Activated naive CD4-positive, alpha-beta T cell (primary cell): ENCODE measurements at places on chromosomes 6 and 20.

DNA sequence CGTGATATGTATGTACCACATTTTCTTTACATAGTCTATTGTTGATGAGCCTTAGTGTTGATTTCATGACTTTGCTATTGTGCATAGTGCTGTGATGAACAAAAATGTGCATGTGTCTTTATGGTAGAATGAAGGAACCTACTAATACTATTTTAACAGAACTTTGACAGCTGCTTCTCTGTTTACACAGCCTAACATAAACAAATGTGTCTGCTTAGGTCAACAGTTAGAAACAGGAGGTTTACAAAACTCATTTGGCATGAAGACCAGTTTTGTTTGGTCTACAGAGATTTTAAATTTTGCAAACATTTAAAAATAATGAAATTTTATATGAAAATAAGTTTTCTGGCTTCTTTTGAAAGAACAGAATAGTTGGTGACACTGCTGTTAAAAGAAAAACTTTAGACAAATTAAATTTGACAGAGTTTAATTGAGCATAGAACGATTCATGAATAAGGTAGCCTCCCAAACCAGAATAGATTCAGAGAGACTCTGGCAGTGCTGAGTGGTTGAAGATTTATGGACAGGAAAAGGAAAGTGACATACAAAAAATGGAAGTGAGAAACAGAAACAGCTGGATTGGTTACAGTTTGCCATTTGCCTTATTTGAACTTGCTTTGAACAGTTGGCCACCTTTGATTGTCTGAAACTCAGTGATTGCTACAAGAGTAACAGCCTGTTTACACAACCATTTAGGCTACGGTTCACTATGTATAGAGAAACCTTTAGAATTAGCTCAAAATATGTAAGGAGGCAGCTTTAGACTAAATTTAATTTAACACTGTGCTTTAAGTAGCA is 715.8 kb upstream of the HS3ST5 start:
- DNase-seq, result no peak

- DNase-seq, result no peak
Observed at GRCh38 chr20:48405909-48406308, 421.9 kb downstream of the PREX1 start.

- DNase-seq, result no peak
Observed at GRCh38 chr6:17417817-17418216, 24.4 kb downstream of the CAP2 start.

DNA sequence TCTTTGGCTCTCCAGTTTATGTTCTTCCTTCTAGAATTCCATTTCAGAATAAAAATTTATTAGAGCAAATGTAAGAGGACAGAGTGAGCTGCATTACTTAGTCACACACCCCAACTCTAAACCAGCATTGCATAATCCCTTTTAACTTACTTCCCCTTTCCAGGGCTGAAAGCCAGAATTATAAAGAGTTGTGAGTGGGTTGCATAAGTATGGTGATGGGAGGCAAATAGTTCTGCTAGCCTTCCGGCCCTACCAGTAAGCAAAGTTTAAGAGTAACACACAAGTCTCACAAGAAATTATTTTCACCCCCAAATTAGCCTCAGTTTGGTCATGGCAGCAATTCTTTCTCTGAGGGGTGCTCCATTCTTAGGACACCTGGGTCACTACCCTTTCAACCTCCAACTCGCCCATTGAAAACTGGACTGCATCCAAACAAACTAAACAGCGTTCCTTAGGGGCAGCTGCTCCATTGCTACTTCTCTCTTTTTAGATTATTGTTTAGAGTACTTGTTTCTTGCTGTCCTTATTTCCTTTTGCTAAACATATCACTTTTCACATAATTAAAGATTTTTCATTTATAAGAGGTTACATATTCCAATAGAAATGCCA is 1.6 kb downstream of the KIAA0408 start:
- DNase-seq, result no peak

- DNase-seq, result no peak
Observed at GRCh38 chr6:122264557-122264956, 134.9 kb upstream of the HSF2 start.

DNA sequence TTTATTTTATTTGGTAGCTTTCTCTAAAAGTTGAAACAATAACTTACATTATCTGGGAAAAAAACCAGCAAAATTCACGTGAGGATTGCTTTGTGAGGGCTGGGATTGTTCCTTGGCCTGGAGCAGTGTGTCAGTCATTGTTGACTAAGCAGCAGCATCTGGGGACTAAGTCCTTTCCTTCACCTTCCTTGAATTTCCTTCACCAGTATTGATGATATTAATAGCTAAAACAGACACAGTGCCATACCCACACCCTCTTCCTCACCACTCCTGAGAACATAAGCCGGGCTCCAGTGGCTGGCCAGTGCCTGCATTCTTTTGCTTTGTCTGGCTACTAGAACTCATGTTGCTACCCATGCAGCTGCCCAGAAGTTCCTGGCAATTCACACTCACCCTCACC is 23.7 kb downstream of the PLCB1 start:
- no peak for DNase-seq

GRCh38 chr20:1906361-1907051 is 11.3 kb downstream of the SIRPA start:
- DNase-seq, result no peak

DNA sequence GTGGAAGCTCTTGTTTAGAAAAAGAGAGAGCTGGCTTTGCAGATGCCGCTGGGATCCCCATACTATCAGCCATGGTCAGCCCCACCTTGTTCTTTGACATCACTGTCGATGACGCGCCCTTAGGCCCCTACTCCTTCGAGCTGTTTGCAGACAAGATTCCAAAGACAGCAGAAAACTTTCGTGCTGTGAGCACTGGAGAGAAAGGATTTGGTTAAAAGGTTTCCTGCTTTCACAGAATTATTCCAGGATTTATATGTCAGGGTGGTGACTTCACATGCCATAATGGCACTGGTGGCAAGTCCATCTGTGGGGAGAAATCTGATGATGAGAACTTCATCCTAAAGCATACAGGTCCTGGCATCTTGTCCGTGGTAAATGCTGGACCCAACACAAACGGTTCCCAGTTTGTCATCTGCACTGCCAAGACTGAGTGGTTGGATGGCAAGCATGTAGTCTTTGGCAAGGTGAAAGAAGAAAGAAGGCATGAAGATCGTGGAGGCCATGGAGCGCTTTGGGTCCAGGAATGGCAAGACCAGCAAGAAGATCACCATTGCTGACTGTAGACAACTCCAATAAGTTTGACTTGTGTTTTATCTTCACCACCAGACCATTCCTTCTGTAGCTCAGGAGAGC is 2.4 kb upstream of the BLCAP start:
- no peak for DNase-seq

DNA sequence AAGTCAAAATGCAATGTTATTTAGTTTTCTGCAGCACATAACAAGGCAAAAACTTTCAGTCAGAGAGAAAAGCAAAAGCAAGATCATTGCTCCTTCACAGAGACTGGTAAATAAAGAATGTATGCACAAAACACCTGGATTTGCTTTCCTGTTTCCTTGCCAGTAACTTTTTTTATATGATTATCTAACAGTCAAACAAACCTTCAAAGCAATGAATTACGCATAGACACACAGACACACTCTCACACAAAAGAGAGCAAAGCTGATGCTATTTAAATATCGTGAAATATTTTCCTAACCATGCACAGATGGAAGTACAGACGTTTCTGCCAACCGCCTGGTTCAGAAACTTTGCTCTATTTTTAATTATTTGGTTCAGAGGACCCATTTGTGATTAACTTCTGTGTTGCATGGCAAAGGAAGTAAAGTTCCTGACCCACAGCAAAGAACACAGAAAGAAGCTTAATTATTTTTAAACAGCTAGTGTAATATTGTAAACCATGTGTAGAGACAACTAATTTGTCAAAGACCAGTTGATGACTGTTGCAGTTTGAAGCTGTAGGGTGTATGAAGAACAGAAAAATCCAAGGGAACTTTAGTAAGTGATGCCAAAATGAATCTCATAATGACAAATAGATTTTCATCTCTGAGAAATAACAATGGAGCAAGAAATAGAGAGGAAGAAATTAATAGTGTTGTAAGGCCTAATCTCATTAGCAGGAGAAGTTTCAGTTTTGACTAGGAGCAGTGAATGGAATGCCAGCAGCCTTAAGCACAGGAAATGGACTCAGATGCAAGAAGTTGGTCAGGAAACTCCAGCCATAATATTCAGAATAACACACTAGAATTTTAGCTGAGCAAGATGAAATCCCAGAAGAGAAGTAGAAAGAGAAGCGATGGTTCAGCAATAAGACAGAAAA is 24.1 kb downstream of the ATXN1 start:
- no peak for DNase-seq

- no peak for DNase-seq
Observed at GRCh38 chr6:64062960-64063683, 427.5 kb downstream of the PHF3 start.

DNA sequence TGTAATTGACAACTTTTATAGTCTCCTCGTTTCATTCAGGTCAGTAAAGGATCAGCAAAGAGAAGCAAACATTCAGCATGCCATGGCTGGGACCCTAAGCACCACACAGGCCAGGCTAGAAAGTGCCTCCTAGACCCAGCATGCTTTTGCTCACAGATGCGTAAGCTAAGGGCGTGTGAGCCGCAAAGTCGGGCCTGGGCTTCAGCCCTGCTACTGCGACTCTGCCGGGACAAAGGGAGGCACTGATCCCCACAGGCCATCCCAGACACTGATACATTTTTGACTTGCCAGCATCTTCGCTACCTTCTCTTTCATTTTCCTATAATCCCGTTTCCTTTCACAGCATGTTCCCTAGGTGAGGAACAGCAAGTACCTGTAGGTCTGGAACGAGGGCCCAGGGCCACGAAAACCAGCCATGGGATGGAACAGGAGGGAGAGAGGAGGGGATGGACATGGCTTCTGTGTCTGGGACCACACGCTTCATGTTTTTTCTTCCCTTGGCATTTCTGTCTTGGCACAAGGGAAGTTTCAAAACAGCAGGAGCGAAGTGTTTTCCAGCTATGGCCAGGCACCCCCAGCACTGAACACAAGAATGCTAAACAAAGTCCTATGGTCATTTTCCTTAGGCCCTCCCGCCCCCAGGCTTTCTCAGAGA is 42.6 kb downstream of the IRF4 start:
- no peak for DNase-seq

DNA sequence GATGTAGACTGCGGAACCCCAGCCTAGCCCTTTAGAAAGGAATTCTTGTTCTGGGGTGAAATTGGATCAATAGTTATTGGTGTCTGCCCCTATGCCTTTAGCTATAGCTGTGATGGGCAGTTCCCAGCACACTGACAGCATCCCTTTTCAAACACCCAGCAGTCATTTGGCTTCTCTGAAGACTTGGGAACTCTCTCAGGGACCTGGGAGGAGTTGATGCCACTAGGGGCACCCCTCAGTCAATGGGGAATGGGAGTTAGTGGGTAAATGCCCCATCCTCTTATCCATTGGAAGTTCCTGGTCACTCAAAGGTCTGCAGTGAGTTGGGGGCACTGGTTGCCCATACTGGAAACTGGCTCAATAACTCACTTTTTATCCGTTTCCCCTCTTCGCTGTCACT is 31.6 kb upstream of the CSNK2A1 start:
- DNase-seq, result no peak
